ENCODE measurements at places on chromosomes 11 and 22.
A peak's percentile ranks its signal among the peaks of the same experiment; 100 is the strongest.

DNA sequence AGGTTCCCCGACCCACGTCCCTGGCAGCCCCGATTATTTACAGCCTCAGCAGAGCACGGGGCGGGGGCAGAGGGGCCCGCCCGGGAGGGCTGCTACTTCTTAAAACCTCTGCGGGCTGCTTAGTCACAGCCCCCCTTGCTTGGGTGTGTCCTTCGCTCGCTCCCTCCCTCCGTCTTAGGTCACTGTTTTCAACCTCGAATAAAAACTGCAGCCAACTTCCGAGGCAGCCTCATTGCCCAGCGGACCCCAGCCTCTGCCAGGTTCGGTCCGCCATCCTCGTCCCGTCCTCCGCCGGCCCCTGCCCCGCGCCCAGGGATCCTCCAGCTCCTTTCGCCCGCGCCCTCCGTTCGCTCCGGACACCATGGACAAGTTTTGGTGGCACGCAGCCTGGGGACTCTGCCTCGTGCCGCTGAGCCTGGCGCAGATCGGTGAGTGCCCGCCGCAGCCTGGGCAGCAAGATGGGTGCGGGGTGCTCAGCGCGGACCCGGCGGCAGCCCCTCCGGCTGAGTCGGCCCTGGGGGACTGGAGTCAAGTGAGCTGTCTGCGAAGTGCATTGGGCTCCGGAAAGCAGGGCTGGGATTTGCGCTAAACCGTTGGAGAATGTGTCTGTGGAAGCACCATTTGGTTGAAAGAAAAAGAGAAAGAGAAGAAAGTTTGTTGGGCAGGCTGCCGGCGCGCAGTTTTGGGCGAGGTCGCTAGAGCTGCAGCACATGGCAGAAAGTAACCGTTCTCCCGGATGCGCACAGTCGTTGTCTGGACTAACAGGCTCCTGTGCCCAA, at the start of gene CD44:
TSS of gene CD44 (plus strand) at position 229 of the 779 bp plus-strand sequence. CDS start at position 362, 133 bp downstream.
- DNase-seq = peak; percentile 83

GRCh38 chr11:118705111-118705741, 25.8 kb upstream of the TREH start:
- no peak for DNase-seq

GRCh38 chr22:42925598-42925997, 68.5 kb upstream of the ARFGAP3 start:
- DNase-seq = no peak

GRCh38 chr22:49826603-49827270, 936 bp downstream of the BRD1 start:
- peak; percentile 66 for DNase-seq

DNA sequence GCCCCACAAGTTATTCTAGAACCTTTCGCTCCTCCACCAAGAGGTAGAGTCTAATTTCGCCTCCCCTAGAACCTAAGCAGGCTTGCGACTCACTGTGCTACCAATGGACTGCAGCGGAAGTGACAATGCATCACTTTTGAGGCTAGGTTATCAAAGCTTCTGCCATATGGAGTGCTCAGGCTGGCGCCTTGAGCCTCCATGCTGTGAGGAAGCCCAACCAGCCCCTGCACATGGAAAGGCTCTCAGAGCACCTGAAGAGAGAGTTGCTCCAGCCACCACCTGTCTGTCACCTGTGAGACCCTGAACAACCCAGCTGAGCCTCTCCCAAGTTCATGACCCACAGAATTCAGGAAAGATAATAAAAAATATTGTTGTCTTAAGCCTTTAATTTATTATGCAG, 29.3 kb upstream of the CBX7 start:
- DNase-seq = no peak

- no peak for DNase-seq
These were observed 454.7 kb downstream of the INSC start for GRCh38 chr11:15569305-15570025.

DNA sequence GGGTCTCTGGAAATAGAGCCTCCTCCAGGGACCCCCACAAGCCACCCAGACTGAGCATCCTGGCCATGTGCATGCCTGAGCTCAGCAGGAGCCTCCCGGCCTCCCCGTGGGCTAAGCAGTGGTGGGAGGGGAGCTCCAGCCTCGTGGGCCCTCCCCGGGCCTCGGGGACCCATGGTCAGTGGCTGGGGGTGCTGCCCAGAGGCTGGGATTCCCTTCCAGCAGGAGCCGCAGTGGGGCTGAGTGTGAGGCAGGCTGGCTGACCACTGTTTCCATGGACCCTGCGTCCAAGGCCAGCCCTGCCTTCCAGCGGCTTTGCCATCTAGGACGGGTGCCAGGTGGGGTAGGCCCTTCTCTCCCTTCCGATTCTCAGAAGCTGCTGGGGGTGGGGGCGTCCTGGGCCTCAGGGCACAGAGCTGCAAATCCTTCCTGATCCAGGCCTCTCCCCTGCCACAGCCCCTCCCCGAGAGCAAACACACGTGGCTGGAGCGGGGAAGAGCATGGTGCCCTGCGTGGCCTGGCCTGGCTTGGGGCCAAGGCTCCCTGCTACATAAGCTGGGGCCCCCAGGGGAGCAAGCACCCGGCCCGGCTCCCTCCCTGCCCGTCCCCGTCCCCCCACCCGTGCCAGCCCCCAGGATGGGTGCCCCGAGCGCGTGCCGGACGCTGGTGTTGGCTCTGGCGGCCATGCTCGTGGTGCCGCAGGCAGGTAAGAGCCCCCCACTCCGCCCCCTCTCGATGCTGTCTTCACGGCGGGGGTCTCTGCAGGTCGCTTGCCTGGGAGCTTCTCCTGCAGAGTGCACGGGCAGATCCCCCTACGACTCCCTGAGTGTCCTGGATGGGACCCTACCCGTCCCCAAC, at the start of gene MUC5B:
TSS of gene MUC5B (plus strand) at position 576 of the 855 bp plus-strand sequence. CDS start at position 634, 58 bp downstream.
- DNase-seq = no peak

GRCh38 chr11:63854696-63855095, 15.8 kb downstream of the MARK2 start:
- DNase-seq = no peak

- no peak for DNase-seq
These were observed 40.6 kb upstream of the ARL14EP start for GRCh38 chr11:30282289-30282631.

- no peak for DNase-seq
These were observed 57.7 kb downstream of the TRAF6 start for GRCh38 chr11:36452236-36452940.

DNA sequence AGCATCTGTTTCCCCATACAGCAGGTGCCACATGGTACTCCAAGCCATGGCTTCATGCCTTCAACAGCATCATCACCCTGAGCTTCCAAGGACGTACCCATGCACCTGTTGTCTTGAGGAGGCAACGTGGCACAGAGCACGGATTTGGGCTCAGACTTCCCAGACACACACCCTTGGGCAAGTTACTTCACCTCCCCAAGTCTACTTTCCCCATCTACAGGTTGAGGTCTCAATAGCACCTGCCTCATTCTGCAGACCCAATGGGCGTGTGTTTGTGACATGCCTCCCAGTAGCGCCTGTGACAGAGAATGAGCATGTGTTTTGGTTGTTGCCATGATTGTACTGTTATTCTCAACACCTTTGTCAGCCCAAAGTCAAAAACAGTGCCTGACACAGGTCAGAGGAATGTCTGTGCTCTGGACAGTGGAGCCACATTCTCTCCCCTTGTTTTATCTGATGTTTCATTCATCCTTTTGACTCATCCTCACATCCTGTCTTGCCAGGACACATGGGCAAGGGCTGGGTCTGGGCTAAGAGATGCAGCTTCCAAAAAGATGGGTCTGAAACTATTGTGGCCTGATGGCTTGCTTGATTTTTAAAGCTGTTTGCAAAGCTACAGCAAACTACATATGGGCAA, 53.4 kb upstream of the CCND1 start:
- DNase-seq = no peak

Data from activated T-cell treated with anti-CD3 and anti-CD28 coated beads, Interleukin-2, amount 50 U/mL, for 24 hours (primary cell).